Nucleus accumbens (tissue), 56 donors: ENCODE measurements at places on chromosomes 1 and 21.

DNA sequence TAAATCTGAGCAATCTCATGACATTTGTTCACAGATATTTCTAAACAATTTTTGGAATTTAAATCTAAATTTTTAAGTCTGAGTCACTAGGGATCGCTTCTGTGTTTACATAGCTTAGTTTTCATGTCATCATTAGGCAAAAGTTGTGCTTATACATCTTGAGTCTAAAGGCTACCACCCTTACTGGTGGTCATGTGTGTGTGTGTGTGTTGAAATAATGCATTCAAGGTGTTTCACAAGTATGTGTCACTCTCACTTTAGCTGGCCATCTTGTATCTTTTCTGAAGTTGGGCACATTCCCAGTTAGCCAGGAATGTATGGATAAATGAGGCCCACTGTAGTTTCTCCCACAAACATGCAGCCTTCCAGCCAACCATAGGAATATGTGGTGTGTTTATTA, 1162.5 kb upstream of the PRMT6 start:
- DNase-seq = no peak

DNA sequence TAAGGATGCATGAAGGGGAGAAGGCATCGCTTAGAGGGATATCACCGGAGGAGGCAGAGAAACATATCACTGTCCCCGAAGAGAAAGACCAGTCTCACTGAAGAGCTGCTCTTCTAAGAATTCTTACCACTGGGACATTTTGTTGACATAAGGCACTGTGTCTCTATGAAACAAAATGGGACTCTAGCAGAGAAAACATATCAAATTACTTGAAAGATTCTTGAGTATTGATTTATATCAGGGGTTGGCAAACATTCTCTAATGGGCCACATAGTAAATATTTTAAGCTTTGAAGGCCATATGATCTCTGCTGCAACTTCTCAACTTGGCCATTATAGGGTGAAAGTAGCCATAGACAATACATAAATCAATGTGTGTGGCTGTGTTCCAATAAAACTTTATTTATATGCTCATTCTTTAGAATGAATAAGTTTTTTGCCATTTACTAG, 41.0 kb upstream of the GREM2 start:
- DNase-seq = no peak

DNA sequence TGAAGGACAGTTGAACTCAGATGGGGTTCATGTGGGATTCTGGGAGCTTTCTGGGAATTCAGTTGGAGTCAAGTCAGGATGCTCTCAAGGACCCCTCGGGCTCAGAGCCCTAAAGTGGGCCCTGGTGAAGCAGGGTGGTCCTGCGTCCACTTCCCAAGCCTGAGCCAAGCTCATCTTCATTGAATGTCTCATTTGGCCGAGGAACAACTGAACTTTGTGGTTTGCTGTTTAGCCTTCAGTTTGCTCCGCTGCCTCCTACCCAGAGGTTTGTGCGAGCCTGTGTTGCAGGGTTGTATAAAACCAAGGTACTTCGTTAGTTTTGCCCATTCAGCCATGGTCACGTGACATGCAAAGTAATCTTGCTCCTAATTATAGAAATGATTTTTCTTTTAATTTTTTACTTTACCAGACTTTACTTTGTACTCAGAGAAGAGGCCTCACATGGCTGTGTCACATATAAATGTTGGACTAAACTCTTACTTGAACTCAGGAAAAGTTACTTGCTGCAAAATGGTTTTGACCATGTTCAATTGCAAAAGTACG, 49.7 kb downstream of the B3GALT5 start:
- no peak for DNase-seq

GRCh38 chr1:167808690-167809089, 86.9 kb downstream of the MPZL1 start:
- no peak for DNase-seq

- DNase-seq = no peak
Measured at GRCh38 chr1:59143133-59143487, 153.8 kb upstream of the FGGY start.

DNA sequence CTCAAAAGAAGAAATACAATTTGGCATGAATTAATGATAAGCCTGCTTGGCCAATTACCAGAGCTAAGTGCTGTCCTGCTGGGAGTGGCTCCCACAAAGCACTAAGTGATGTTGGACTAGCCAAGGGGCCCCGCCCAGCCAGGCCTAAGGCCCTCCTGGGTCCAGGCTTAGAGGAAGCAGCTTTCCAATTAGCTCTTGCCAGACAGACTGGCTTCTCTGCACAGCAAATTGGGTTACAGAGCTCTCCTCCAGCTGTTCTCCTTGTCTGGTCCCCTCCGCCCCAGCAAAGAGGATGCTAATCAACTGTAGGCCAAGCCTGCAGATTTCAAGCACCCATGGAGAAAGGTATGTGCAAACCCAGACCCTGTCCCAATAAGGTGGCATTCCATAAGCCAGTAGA, 151.9 kb downstream of the DMRTA2 start:
- DNase-seq = no peak

DNA sequence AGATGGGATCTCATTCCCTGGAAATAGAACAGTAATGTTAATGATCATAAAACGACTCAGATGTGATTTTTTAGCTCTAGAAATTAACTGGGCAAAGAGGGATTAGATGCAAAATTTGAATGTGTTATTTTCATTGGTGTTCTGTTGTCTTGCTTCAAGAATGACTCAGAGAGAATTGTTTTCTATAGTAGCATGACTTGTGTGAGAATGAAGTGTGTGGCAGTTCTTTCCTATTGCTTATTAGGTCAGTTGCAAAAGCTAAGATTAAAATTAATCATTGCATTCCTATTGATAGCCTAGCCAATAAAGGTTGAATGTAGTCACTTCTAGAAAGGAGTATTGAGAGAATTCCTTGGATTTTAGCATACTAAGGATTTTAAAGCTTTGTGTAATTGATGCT, 22.9 kb downstream of the SPEN start:
- no peak for DNase-seq

DNA sequence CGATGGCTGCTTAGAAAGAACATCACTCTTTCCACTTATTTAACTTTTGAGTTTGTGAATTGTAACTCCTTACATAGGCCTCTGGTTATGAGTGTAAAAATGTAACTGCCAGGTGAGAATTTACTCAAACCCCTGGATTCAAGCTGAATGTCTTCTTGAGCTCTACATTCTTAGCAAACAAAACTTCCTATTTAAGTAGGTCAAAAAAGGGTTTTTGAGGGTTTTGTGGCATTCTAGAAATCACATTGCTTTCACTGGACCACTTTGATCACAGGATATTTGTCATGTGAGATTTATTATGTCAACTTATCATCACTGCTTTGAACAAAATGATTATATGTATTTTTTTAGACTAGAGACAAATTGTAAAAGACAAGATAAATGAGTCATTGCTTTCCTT, 5.7 kb downstream of the IL23R start:
- no peak for DNase-seq

- DNase-seq = no peak
Measured at GRCh38 chr21:45945066-45945867, 36.3 kb upstream of the COL6A1 start.

GRCh38 chr21:27423038-27423437, 456.1 kb upstream of the ADAMTS5 start:
- DNase-seq = no peak

DNA sequence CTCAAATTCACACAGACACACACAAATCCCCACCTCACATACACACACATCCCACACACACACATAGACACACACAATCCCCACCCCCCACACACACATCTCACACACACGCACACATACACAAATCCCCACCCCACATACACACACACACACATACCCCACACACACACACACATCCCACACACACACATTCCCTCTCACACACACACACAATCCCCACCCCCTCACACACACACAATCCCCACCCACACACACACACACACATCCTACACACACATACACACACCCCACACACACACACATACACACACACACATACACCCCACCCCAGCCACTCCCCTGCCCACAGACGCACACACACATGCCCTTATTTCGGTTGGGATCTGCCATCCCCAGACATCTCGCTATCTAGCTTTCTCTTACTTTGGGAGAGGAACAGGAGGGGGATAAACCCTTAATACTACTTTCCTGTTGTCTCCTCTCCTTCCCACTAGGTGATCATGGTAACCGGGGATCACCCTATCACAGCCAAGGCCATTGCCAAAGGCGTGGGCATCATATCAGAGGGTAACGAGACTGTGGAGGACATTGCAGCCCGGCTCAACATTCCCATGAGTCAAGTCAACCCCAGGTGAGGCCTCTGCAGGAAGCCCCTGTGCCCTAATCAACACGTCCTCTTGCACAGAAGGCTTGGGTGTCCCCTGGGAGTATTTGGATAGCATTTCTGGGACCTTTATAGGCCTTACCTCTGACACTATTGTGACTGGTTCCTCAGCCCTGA, 17.2 kb upstream of the ATP1A4 start:
- no peak for DNase-seq

GRCh38 chr1:154463512-154463990, 38.5 kb upstream of the TDRD10 start:
- DNase-seq = no peak

GRCh38 chr1:88595355-88596002, 88.6 kb upstream of the PKN2 start:
- DNase-seq = no peak

DNA sequence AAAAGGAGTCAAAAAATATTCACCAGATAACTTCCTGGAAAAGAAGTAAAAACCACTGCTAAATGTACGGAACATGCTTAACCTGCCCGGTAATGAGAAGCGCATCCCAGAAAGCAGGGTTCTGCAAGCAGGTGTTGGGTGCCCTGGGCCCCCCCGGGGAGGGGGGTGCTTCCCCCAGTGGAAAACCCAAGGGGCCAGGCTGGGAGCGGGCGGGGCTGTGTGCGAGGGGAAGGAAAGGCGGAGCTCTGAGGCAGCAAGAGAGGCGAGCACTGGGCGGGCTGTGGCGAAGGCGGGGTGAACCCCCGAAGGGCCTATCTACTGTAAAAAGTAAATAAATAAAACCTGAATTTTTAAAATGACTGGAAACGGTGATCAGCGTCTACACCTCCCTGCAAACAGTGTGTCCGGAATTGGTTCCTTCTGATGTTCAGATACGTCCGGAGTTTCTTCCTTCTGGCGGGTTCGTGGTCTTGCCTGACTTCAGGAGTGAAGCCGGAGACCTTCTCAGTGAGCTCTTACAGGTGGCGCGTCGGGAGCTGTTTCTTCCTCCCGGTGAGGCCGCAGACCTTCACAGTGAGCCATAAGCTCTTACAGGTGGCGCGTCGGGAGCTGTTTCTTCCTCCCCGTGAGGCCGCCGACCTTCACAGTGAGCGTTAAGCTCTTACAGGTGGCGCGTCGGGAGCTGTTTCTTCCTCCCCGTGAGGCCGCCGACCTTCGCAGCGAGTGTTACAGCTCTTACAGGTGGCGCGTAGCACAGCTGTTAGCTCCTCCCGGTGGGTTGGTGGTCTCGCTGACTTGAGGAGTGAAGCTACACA, 13.4 kb downstream of the FTCD start:
- no peak for DNase-seq

DNA sequence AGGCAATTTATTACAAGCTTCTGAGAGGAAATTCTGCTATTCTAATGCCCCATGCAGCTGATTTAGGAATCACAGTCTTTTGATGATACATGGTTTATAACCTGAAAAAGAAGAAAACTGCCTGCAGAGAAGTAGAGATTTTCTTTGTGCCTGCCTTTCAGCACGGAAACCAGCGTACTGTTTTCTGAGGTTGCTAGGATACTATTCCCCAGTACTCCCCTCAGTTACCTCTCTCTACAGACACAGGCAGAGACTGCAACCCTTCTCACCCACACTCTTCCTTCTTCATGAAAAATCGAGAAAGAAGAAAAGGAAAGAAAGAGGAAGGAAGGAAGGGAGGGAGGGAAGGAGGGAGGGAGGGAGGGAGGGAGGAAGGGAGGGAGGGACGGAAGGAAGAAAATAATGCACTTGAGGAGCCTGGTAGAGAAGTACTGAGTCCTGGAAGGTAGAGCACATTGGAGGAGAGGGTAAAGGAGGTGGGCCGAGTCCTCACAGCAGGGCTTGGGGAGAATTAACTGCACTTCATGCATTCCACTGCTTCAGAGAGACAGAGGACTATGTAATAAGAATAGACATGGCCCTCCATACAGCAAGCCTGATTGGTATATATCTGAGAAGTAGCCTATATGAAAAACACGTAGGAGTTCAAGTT, 21.9 kb downstream of the RGS2 start:
- DNase-seq = no peak
